ENCODE measurements at places on chromosomes 5 and 9.

- no peak for DNase-seq
These were observed 2.6 kb upstream of the PSIP1 start for GRCh38 chr9:15513335-15513734.

GRCh38 chr5:22431840-22432239 is 421.3 kb downstream of the CDH12 start:
- DNase-seq = no peak

GRCh38 chr9:120846906-120847305 is 4.2 kb upstream of the PSMD5 start:
- no peak for DNase-seq

DNA sequence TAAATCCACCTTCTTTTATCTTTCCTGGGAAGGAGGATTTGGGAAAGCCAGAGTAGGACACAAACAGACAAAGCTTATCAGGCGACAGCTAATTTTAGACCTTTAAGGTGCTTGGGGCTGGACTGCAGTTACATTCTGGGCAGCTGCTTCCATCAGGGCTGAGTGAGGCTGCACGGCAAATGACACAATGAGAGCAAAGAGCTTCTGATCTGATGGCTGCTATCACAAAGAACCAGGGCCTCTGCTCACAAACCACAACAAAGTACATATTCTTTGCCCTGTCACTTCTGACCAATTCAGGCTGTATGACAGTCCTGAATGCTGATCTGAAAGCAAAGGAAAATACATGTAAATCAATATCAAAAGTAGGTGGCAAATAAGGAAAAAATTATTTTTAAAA is 93.1 kb downstream of the MRPS27 start:
- no peak for DNase-seq

- DNase-seq = no peak
These were observed 94.3 kb upstream of the DAB2 start for GRCh38 chr5:39519079-39519478.

DNA sequence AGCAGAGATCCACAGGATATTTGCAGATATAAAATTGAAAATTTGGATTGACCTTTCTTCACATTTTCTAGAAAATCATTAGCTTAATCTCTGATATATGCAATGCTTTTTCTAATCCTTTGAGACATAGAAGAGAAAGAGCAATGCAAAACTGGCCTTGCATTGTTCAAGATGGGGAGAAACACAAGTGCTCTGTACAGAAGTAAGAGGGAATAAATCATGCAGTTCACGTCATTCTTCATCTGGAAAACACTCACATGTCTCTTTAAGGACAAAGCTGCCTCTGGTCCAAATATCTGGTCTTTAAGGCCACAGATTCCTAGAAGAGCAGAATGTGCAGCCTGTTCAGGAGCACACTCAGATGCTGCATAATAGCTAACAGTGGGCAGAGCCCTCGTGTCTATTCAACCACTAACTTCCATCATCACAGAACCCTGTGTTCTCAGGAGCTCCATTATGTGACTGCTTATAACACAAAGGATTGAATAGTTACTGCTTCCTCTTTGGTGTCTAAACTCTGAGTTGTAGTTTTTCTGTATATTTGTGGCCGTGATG is 277.5 kb downstream of the PLK2 start:
- no peak for DNase-seq

GRCh38 chr9:38022203-38022895 is 46.7 kb downstream of the SHB start:
- no peak for DNase-seq

GRCh38 chr5:157748760-157749461 is 5.4 kb downstream of the LSM11 start:
- DNase-seq = no peak

DNA sequence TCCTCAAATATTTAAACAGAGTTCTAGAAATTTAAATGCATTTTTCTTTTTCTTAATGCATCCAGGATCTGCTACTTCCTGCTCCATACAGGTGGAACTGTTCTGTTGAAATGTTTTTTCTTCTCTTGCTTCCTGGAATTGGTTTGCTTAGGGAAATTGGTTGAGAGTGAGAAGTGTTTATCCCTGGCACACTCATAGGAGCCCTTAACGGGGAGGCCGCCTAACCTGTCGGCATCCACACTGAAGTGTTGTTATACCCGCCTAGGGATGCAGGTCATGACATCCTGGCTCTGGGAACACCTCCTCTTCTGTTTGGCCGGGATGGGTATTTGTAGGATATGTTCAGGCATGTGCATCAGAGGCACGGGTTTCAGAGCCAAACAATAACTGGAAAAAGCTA is 239.7 kb downstream of the GADD45G start:
- no peak for DNase-seq

- DNase-seq = no peak
These were observed 1.5 kb downstream of the LTC4S start for GRCh38 chr5:179795049-179795862.

- DNase-seq = no peak
These were observed 78.3 kb upstream of the TNFSF8 start for GRCh38 chr9:115008536-115009270.

GRCh38 chr5:56350597-56351170 is 117.6 kb upstream of the ANKRD55 start:
- DNase-seq = no peak

- no peak for DNase-seq
These were observed 70.9 kb downstream of the EGFLAM start for GRCh38 chr5:38329132-38329715.

DNA sequence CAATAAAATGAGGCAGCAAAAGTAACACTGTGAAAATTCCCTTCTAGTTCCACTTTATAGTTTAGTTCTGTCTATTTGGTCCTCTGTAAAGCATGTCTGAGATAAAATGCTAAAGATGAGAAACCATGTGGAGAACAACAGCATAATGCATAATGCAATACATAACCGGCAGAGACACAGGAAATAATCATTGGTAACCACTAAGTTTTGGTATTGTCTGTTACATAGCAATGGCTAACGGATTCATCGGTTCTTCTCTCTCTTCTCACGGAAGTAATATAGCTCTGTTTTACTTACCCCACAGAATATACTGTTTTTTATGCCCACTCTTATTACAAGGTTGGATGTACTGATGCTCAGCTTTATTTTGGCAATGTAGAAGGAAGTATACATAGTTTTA is 158.9 kb downstream of the FAM174A start:
- no peak for DNase-seq

- no peak for DNase-seq
These were observed 5.2 kb downstream of the NTMT1 start for GRCh38 chr9:129630967-129631673.

- DNase-seq = no peak
These were observed 303.6 kb downstream of the FBXL17 start for GRCh38 chr5:108078345-108078744.

GRCh38 chr9:36336131-36336907 is 63.8 kb downstream of the RNF38 start:
- no peak for DNase-seq

DNA sequence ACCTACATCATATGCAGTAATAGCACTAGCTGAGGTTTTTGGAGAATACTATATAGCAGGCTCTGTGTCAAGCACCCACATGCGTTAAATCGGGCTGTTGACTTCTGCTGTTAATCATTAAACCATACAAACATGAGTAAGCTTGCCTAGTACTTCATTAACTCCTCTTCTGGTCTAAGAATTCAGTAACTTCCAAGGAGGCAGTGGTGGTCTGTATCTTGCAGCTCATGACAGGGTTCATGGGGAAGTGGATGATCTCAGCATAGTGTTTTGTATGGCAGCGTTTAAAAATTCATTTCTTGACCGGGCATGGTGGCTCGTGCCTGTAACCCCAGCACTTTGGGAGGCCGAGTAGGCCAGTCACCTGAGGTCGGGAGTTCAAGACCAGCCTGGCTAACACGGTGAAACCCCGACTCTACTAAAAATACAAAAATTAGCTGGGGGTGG is at the start of gene HAVCR1:
HAVCR1 (minus strand) TSS at position 24 of the 447 bp plus-strand sequence. CDS start 1,173 bp downstream, outside the sequence.
- DNase-seq = no peak

- DNase-seq = no peak
These were observed 5.5 kb downstream of the C7 start for GRCh38 chr5:40914835-40915234.

- no peak for DNase-seq
These were observed 187.6 kb upstream of the GRAMD2B start for GRCh38 chr5:126235628-126236027.

DNA sequence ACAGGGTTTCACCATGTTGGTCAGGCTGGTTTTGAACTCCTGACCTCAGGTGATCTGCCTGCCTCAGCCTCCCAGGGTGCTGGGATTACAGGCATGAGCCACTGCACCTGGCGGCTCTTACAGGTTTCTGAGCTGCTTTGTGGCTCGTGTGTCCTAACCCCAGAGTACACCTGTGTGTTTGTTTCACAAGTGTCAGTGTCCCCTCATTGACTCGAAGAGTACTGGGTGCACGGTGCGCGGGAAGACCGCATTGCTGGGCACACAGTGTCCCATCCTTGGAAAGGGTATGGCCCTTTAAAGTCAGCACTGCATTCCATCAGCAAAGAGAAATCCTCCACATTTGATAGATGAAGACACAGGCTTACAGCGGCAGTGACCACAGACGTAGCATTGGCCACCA is 23.8 kb downstream of the NDST1 start:
- no peak for DNase-seq

GRCh38 chr5:34926318-34926888 is 3.0 kb upstream of the DNAJC21 start:
- DNase-seq = no peak

DNA sequence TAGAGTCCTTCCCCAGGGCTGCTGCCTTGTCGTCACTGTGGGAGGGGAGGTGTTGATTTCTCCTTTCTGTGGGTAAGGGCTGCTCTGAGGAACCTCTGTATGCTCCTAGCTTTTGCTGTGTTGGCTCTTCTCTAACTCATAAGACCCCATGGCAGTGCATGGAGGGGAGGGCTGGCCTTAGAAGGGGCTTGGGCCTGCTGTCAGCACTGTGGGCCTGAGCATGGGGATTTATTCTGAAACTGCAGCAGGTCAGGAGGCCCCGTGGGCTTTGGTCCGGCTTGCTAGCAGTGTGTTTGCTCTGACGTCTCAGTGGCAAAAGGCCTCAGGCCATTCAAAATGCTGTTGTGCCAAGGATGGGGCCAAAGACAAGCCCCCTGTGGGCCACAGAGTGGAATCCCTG is 6.8 kb downstream of the FGF18 start:
- no peak for DNase-seq

GRCh38 chr9:112654282-112654681 is 63.6 kb downstream of the INIP start:
- DNase-seq = no peak

- no peak for DNase-seq
These were observed 1.6 kb upstream of the MEF2C start for GRCh38 chr5:88884608-88884877.

- DNase-seq = no peak
These were observed 16.7 kb downstream of the ANXA6 start for GRCh38 chr5:151140686-151141459.

- DNase-seq = no peak
These were observed 714 bp downstream of the SEC24A start for GRCh38 chr5:134649163-134649835.

GRCh38 chr5:154829181-154829588 is 21.2 kb downstream of the FAXDC2 start:
- DNase-seq = no peak

DNA sequence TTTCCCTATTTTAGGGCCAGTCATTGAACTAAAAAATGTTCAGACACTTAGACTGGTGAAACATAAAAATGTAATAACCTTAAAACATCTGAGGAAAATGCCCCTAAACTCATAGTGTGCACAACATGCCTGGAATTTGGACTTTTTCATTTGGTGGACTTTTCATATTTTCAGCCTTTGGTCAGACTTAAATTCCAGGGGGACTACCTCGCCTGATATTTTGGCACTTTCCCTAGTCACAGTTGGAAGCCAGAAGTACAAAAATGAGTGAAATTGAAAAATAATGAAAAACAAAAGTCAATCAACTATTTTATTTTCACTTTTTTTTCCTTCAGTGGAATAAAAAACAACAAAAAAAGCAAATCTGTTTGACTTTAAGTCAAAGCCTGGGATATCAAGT is 256.2 kb downstream of the ACTL7B start:
- DNase-seq = no peak
